ENCODE measurements at places on chromosomes 3 and 15.

DNA sequence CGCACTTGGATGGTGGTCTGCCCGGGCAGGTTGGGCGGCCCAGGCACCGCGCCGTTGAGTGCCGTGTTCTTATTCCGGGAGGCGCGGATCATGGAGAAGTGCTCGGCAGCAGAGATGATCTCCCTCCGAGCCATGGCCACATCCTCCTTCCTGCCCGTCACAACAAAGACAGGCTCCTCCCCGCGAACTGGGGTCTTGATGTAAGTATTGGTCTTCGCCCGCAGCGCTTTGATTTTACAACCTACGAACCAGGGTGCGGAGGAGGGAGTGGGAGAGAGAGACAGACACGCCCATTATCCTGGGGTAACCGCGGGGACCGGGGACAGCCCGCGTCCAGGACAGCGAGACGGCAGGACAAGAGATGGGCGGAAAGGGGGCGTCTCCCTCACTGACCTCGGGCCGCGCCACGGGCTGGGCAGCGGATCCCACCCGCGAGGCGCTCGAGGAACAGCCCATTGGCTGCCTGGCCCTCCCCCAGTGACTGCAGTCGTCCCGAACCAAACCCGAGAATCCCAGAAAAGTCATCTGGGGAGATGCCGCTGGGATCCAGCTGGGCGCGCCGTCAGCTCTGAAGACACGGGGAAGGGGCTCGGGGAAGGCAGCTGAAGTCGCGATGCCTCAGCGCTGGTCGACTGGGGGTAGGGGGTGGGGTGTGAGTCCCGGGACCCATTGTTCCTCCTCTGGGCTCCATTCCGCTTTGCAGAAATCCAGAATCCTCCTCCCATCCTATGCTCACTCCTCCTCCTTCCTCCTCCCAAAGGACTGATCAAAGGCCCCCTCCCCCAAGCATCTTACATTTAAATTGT, 1.2 kb downstream of the MEX3B start:
- peak; percentile 63 for DNase-seq

DNA sequence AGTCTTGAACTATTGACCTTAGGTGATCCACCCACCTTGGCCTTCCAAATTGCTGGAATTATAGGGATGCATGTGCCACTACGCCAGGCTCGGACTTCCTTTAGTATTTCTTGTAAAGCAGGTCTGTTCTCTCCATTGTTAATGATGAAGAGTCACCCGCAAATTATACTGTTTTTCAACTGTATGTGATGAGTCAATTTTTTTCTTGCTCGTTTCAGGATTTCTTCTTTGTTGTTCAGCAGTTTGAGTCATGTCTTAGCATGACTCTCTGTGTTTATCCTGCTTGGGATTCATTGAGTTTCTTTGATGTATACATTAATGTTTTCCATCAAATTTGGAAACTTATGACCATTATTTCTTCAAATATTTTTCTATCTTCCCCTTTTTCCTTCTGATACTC, 28.9 kb downstream of the GRAMD1C start:
- no peak for DNase-seq

GRCh38 chr3:47381317-47382157, 716 bp downstream of the PTPN23 start:
- peak; percentile 90 for DNase-seq

DNA sequence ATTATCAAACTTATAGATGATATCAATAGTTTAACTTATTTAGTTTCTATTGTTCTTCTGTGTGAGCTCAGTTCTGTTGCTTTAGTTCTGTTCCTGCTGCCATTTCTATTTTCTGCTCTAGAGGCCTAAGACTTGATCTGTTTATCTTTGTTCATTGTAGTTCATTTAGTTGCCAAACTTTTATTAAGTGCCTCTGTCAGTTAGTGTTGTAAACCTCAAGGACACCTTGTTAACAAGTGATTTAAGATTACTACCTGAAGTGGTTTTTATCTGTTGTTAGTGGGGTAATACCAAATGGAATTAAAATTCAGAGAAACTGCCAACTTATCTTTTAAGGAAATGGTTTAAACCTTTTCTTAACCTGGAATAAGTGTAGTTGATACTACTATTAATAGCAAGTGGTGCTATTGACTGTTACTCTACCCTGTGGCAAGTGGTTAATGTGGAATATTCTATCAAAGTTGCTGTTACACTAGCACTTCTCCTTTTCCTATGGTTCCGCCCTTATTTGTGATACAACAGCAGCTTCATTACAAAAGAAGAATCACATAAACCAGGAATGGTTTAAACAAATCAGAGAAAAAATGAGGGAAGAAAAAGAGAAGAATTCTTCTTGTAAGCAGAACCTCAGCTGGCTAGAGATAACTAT, 500.6 kb upstream of the GOLIM4 start:
- DNase-seq = no peak

DNA sequence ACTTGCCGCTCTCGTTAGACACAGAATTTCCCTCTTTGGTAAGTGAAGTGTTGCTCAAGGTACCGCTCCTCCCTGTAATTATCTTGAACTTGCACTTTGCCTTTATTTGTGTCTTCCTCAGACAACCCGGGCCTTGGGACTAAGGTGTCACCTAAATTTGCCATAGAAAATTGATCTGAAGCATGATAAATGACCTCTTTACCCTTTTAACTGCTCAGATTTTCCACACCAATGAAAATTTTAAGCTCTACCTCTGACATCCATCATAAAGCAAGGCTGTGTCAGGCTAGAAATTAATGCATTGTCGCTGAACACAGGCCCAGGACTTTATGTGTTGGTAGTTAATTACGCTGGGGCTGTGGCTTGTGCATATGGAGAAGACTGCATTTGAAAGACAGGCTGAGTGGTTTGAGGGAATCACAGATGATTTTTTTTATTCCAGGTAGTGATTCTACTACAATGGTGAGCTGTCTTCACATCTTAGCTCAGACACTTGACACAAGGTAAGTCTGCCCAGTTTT, 199.6 kb upstream of the CHRM5 start:
- no peak for DNase-seq

- DNase-seq = no peak
Measured at GRCh38 chr15:96234109-96234892, 96.2 kb upstream of the NR2F2 start.

DNA sequence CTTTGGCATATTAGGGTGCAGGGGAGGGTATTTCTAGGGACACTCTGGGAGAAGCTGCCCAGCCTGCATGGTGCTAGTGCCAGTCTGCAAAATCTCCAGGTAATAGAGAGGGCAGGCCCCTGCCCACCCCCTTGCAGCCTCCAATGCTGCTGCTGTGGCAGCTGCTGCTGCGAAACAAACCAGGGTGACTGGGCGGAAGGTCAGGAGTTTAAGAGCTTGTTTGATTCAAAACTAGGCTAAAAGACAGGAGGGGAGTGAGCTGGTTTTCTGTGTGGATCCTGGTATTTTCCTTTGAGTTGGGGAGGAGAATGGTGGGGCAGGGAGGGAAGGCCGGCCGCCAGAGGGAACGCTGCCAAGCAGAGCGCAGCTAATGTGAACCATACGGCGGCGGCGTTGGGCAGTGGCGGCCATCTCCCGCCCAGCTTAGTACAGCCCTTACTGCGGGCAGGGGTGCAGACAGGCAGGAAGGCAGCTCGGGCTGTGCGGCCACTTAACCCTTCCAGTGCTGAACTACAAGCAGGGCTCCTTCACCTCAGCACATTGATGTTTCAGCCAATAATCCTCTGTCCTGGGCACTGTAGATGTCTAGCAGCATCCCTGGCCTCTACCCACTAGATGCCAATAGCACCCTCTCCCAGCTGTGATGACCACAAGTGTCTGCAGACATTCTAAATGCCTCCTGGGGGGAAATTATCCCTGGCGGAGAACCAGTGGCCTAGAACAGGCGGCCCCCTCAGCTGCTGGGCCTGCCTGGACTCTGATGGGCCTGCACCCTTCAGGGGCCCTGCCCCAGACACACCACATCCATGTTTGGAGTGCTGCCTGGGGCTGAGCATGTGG, 125.7 kb downstream of the EEFSEC start:
- DNase-seq = peak; percentile 32

GRCh38 chr3:179133575-179133974, 14.6 kb upstream of the PIK3CA start:
- DNase-seq = no peak

GRCh38 chr3:56536735-56537134, 20.2 kb upstream of the CCDC66 start:
- no peak for DNase-seq

- no peak for DNase-seq
Measured at GRCh38 chr15:73344056-73344455, 24.7 kb downstream of the HCN4 start.

DNA sequence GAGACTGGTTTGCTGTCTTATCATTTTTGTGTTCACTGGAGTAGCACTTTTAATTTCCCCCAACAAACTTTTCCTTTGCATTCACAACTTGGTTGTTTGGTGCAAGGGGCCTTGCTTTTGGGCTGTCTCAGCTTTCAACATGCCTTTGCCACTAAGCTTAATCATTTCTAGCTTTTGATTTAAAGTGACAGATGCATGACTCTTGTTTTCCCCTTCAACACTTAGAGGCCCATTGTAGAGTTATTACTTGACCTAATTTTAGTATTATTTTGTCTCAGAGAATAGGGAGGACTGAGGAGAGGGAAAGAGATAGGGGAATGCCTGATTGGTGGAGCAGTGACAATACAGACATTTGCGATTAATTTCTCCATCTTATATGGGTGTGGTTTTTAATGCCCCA, 340.1 kb upstream of the MANF start:
- DNase-seq = no peak

GRCh38 chr3:69251078-69251805, 128.8 kb upstream of the LMOD3 start:
- DNase-seq = no peak

DNA sequence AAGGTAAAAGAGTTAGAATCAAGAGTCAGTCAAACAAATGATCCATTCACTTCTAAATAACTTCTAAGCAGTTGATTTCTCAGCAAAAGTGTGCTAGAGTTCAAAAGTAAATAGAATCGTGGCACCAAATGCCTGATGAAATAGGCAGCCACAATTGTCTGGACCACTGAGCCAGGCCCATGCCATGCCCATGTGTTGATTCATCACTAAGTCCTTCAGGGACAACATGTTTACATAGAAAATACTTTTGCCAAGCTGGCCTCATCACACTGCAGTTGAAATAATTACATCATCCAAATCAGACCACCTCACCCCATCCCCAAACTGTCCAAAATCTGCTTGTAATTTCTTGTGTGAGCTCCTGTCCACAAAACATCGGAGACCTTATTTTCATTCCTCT, 216.3 kb downstream of the IGSF11 start:
- DNase-seq = no peak

DNA sequence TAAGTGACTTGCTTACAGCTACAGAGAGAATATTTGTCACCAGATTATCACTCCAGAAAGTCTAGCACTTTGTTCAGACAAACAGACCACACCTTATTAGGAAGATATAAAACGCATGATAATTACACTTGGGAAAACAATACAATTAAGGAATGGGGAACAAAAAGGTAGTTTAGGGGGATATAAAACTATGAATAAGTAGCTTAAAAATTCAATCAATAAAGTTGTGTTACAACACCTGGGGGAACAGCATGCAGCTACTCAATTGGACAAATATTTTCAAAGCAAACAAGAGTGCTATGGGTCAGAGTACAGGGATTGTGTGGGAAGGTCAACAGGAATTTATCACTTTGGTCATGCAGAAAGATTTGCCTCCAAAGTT, 15.1 kb downstream of the CLDN1 start:
- DNase-seq = no peak

DNA sequence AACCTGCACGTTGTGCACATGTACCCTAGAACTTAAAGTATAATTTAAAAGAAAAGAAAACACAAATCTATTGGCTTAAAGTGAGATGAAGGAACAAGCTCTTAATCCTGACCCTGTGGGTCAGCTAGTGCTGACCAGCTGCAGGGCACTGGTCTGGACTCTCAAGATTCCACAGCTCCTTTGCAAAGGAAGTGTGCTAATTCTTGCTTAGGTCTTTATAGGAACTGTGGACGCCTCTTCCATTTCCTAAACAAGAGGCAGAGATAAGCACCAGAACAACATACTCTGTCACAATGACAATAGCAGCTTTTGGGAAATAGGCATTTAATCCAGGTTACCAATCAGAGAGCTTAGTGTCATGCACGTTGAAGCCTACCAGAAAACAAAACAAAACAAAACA, 166.1 kb downstream of the ISL2 start:
- no peak for DNase-seq

DNA sequence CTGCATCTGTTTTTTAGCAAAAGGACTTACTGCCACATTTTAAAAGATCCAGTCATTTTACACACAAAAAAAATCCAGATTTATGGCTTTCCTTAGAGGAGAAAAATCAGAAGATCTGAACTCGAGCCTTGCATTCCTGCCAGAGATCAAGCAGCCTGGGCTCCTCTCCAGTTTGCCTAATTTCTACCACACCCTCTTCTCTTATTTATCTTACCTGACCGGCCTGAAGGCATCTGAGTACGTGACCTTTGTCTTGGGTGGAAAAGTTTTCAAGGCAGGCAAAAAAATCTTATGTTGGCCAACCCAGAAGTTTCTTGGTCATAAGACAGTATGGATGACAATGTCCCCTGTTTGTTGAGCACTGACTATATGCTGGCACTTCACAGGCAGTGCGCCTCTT, 60.3 kb downstream of the CHRD start:
- DNase-seq = no peak

DNA sequence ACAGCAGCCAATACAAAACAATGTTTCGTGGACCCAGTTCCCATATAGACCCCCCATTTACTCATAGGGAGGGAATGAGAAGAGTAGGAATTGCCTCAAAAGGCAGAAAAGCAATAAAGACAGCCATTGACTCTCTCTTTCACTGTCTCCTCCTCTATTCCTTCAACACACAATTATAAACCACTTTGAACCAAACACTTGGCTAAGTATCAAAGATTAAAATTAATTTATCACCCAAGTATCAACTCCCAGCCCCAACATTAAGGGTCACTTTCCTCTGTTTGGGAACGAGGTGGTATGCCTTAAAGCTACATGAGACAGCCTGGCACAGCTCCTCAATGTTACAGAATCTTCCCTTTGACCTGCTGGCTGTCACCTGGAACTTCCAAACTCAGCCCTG, 16.4 kb upstream of the LRIG1 start:
- no peak for DNase-seq

GRCh38 chr3:190502946-190503345, 10.9 kb upstream of the IL1RAP start:
- DNase-seq = no peak

DNA sequence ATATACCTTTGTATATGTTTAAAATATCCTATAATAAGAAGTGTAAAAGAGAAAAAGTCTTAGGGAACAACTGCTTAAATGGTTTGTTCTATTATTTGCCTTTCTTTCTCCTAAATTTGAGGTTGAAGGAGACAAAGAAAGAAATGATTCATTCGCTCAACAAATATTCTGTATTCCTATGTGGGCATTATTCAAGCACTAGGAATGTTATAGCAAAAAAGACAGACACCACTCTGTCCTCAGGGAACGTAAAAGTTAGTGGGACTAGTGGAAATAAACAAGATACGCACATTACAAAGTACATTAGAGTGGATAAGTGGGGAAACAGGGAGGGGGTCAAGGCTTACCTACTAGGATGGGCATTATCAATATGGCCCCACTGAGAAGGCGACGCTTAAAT, 332.2 kb downstream of the LPP start:
- no peak for DNase-seq

DNA sequence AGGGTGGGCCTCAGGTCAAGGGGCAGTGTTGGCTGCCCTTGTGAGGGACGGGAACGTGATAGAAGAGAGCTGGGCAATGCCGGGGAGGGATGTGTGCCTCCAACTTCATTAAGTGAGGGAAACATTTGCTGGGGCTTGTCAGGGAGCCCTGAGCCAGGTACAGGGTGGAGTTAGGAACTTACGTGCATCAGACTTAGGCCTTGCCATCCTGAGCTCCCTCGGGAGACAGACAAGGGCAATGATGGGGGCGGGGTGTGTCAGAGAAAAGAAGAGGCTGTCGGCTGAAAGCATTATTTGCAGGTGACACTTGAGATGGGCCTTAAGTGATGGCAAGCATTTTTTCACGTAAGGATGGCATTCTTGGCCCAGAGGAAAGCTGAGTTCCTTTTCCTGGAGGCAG, 1.6 kb downstream of the FAM131A start:
- no peak for DNase-seq

Data from activated CD8-positive, alpha-beta memory T cell treated with anti-CD3 and anti-CD28 coated beads for 24 hours (primary cell).